ENCODE measurements at places on chromosomes 7 and 10. TPM values are rescaled to one million over a fixed set of nuclear protein-coding genes. Genes with fewer than 3 reads are reported as not detected.
A peak's percentile ranks its signal among the peaks of the same experiment; 100 is the strongest.

The ZNF804B gene
- not detected for polyA plus RNA-seq

The CPA1 gene
- polyA plus RNA-seq = 1.7 TPM

The TRDMT1 gene
- 1.4 TPM for polyA plus RNA-seq

The MMRN2 gene
- polyA plus RNA-seq = 5.0 TPM

The HOXA4 gene
- 17.0 TPM for polyA plus RNA-seq

GRCh38 chr7:139725077-139725476 is 52.7 kb downstream of the HIPK2 start:
- no peak for DNase-seq

DNA sequence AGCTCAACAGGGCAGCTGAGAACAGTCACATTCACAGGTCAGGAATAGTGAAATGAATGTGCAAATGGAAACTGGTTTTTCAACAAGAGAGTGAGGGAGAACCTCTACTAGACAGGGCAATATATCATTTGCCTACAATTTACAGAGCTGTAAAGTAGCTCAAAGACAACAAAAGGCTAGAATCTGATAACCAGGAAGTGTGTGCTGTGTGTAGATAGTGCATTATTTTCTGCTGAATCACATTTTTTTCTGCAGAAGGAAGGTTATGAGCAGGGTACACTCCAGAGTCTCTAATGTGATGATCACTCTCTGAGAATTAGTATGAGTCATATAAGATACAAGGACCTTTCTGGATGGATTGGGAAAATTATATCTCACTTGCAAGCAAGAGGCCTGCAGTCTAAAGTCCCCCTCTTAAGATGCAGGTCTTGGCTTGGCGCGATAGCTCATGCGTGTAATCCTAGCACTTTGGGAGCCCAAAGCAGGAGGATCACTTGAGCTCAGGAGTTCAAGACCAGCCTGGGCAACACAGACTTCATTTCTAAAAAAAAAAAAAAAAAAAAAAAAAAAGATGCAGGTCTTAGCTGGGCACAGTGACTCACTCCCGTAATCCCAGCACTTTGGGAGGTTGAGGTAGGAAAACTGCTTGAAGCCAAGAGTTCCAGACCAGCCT is 59.9 kb upstream of the COBL start:
- DNase-seq = no peak

- peak; percentile 36 for DNase-seq
Observed at GRCh38 chr7:50068026-50068425, 25.0 kb downstream of the ZPBP start.

GRCh38 chr10:119031496-119032059 is 2.1 kb downstream of the NANOS1 start:
- DNase-seq = no peak

DNA sequence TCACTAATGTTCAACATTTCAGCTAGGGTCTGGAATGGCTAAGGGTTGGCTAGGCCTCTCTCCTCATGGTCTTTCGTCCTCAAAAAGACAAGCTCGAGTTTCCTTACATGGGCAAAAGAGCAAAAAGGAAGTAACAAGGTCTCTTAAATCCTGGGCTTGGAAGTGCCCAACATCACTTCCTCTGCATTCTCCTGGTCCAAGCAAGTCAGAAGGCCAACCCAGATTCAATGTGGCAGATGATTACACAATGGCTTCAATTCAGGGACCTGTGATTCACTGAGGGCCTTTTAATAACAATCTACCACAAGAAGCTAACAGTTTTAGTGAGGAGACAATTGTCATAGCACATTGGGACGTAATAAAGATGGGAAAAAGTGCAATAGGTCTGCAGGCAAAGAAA is 4.4 kb upstream of the NUP205 start:
- no peak for DNase-seq

DNA sequence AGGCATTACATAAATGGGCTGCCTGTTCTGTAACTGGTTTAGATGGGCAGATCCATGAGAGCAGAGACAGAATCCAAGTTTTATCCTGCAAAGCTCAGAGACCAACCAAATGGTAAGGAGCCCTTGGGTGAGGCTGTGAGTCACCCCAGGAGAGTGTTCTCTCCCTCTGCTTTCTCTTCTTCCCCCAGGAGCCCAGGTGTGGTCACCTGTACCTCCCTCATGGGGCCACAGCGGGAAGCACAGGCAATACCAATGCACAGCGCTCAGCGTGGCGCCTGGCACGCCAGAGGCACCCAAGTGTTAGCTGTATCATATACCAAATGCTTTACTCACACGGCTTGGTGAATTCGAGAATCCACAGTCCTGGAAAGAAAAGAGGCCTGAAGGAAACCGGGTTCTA is 39.4 kb downstream of the CTBP2 start:
- no peak for DNase-seq

- no peak for DNase-seq
Observed at GRCh38 chr7:101195884-101196283, 5.0 kb downstream of the MOGAT3 start.

DNA sequence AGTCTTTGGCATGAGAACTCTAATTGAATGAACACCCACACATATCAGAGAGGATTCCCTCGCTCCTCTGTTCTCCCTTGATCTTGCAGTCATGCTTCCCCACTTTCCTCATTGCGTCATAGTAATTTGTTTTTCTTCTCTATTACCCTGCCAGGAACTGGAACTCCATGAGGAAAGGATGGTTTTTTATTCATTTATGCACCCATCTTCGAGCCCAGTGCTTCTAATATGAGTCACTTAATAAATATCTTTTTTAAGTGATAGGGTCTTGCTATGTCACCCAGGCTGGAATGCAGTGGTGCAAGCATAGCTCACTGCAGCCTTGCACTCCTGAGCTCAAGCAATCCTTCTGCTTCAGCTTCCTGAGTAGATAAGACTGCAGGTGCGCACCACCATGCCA is 83.5 kb downstream of the OTUD1 start:
- no peak for DNase-seq

GRCh38 chr10:121133901-121134300 is 282.7 kb downstream of the WDR11 start:
- DNase-seq = no peak

GRCh38 chr10:47246406-47247147 is 53.4 kb upstream of the GDF10 start:
- DNase-seq = no peak

DNA sequence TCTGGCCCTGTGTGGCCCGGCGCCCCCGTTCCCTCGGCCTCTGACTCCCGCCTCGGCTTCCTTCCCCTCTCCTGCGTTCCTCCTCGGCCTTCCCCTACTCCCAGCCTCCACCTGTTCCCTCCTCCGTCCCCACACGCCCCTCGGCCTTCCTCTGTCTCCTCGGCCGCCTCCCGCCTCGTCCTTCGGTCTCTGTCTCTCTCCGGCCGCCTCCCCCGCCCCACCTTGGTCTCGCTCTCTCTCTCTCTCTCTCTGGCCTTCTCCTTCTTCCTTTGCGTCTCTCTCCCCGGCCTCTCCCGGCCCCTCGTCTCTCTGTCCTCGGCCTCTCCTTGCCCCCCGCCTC is 588 bp downstream of the GET4 start:
- DNase-seq = no peak
